ENCODE measurements at places on chromosomes 12 and 14.

DNA sequence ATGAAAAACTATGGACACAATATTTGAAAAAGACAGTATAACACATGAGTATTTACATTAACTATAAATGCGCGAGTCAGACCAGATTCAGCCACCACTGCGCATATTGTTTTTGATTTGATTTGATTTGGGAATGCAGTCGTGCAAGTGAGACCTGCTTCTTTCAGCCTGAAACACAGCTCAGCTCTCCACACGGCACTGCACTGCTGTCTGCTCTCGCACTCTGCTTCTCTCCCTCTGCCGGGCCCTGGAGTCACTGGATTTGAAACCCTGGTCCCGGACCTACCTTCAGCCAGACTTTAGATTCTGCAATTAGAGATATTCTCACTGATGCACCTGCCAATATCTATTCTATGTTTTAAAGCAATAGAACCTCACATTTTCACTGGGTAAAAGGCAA lies 143.9 kb upstream of the TMEM132C start:
- no peak overlapping the region for H3K4me3 ChIP-seq
- no peak for DNase-seq
- H3K4me1 ChIP-seq: no peaks in the 10 kb centered on the region
- H3K27me3 ChIP-seq: no peaks in the 10 kb centered on the region

DNA sequence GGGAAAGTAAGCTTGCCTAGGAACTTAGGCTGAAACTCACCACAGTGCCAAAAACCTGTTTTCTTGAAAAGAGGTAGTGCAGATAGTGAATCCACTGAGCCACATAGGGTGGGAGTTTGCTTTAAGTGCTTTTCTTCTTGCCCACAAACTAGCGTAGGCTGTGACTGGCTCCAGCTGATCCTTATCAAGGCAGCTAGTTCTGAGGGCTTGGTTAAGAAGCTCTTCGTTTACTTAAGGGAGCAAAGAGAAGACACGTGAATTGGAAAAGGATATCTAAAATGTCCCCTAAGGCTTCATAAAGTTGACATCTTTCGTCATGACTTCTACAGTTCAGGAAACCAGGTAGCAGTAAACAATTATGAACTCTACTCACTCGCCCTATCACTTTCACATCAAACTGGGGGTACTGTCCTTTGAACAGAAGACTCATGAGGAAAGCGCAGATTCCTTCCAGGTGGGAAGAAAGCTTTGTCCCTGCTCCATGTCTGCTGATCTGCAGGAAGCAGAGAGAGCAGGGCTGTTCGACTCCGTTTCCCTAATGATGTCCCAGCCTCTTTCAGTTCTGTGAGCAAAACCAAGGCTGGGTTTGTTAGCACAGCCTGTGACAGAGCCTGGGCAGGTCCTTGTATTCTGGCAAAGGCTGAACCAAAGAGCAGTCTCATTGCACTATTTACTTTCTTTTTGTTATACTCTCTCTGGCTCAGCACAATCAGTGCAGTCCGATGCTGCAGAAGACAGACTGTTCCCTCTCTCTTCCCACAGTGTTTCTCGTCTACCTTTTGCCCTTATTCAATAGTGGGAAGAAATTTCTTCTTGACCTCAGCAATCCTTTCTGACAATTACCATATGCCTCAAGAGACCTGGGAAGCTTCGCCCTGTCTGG lies 93.5 kb upstream of the ETV6 start:
- no peak overlapping the region for H3K27ac ChIP-seq
- H3K4me1 ChIP-seq: peaks cover 21% of the 10 kb centered on the region
- H3K27me3 ChIP-seq: no peaks in the 10 kb centered on the region
- peak; percentile 50 for DNase-seq

GRCh38 chr12:6534945-6535696 lies 804 bp downstream of the GAPDH start:
- peaks cover 74% of the 10 kb centered on the region for H3K36me3 ChIP-seq
- peak overlapping the region; percentile 99 for H3K27ac ChIP-seq
- DNase-seq: peak; percentile 90
- H3K4me1 ChIP-seq: peaks cover 81% of the 10 kb centered on the region

DNA sequence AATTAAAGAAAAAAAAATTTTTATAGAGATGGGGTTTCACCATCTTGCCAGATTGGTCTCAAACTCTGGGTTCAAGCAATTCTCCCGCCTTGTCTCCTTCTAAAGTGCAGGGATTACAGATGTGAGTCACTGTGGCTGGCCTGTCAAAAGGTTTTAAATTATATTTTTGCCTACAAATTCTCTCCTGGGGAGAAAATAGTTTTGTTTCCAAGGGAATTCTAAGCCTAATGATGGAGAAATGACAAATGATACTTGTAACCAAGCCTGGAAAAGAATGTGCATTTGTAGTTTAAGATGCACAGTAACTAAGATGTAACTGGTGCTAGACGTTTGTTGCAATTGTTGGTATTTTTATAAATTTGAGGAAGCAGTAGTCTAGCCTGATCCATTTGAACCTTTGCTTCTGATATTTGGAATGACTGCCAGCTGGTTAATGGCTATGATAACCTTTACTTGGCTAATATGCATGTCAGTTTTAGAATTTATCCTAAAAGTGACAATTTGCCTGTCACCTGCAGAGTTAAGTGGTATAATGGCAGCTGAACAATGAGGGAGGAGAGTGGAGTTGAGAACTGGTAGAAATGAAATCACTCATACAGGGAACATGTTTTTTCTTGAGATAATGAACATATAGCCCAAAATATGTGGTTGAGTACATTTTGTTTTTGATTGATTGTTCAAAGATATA lies 148.0 kb downstream of the FUT8 start:
- H3K36me3 ChIP-seq: peaks cover 39% of the 10 kb centered on the region
- no peak overlapping the region for H3K4me3 ChIP-seq
- no peaks in the 10 kb centered on the region for H3K4me1 ChIP-seq
- H3K27me3 ChIP-seq: no peaks in the 10 kb centered on the region

DNA sequence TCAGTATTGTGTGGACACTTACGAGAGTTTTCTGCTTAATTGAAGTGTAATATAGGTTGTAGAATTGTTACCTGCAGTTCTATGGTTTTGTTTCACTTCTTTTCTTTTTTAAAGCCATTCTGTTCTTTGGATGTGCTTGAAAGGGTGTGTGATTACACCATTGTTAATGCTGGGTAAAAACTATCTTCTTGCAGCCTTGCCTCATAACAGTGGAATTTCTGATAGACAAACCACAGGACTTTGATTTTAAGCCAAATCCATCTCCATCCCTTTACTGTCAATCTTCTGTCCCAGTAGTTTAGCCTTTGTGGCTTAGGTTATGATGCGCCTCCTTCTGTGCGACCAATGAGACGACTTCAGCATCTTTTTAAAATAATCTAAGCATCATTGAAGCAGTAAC lies 182.3 kb downstream of the PELI2 start:
- no peak overlapping the region for H3K27ac ChIP-seq
- no peaks in the 10 kb centered on the region for H3K4me1 ChIP-seq
- H3K36me3 ChIP-seq: peaks cover 43% of the 10 kb centered on the region
- H3K27me3 ChIP-seq: no peaks in the 10 kb centered on the region
